ENCODE measurements at places on chromosomes 4 and X.
A peak's percentile ranks its signal among the peaks of the same experiment; 100 is the strongest.

- DNase-seq = peak; percentile 23
These were observed 4.2 kb upstream of the PDHA2 start for GRCh38 chr4:95835672-95836071.

DNA sequence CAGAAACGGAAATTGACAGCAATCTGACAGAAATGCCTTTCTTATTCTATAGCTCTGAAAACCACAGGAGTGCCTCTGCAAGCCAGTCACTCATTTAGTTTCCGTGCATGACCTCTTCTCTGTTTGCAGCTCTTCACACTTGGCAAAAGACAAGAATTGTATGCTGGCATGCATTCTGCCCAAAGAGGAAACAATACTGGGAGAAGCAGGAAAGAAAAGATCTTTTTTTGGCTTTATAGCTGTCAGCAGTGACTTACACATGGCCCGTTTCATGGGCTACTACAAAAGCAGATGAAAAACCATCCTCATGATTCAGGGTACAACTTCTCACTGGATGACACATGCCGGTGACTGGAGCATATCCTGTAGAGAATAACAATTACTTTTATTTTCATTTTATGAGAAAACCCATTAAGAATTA lies 249.4 kb downstream of the ADAMTS3 start:
- DNase-seq = peak; percentile 97

DNA sequence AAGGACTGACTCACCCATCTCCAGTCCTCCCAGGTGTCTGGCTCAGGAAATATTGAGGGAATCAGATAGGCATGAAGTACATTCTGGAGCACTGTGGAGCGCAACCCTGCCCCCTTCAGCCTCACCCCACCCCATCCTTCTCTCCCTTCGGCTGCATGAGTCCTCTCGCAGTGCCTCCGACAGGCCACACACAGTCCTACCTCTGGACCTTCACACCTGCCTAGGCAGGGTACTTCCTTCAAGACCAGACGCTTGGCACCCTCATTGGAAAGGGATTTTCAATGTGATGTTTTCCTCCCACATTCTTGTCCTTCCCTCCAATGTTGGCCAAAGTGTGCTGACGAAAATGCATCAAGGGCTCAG lies 26.8 kb upstream of the PPP2R2C start:
- no peak for DNase-seq

DNA sequence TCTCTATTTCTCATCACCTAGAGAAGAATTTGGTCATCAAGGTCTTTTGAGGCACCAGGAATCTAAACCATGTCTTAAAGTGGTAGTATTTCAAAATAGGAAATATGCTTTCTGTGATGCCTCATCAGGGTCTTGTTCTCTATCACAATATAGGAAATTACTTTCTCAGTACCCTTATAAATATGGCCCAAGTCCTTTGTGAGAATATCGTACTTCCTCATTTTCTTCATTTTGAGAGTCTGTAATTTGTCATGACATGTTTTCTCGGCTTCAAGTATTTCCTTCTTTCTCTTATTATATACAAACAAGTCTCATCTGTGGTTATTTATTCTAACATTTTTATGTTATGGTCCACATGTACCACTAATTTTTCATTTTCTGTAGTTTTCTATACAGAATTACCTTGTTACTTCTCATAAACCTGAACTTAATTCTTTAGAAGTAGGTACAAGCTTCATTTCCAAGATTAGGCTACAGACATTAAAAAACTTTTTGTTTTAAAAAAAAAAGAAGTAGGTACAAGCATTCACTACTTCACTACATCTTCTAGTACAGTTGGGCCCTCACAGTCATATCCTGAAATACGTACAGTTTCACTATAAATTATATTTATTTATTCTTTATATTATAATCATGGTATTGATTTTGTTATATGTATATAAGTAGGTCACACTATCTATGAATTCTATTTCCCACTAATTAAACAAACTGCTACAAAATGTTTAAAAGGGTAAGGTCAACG lies 54.4 kb downstream of the KLHL13 start:
- no peak for DNase-seq

DNA sequence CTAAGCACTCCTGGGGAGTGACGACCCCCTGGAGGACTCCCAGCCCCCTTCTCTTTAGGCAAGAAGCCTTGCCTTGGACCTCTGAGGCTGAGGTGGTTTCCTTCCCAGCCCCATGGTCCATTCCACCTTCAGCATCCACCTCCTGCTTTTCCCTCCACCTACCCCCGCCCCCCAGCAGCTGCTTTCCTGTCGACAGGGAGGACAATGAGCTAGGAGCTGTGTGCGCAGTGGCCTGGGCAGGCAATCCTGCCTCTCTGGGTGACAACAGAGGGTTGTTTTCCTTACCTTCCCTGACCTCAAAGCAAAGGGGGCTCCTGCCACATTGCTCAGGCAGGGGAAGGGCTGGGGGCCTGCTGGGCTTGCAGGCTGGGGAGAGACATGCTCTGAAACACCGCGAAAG lies 123.5 kb downstream of the BCOR start:
- DNase-seq = no peak

DNA sequence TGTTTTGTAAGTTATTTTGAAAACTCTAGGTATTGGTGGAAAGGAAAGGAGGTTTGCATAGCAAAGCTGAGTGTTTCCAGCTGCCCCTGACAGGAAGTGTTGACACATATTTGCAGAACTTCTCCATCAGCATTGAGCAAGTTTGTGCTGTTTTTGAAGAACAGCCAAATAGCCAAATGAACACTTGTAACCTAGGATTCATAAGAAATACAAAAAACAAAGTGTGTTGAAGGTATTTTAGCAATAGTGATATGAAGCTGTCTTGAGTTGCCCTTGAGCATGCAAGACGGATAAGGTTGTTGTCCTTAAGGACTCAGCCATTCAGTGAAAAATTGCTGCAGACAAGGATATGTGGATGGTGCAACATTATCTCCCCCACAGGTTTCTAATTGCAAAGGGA lies 68.3 kb upstream of the PGM2 start:
- DNase-seq = no peak

GRCh38 chrX:154719132-154719675 lies 31.7 kb downstream of the GAB3 start:
- peak; percentile 81 for DNase-seq
